Activated T-helper 1 cell treated with anti-CD3 and anti-CD28 coated beads, Interleukin-12 subunit alpha, Interleukin-12 subunit beta, Interleukin-2, Interleukin-4 antibody, amounts not matched to agents 30 ng/mL and 10 ng/mL and 1 ng/mL, durations not matched to agents 14 hours and 24 hours and 36 hours (primary cell): ENCODE measurements at places on chromosomes 7 and 10. TPM values are rescaled to one million over a fixed set of nuclear protein-coding genes. Genes with fewer than 3 reads are reported as not detected.
A peak's percentile ranks its signal among the peaks of the same experiment; 100 is the strongest.

DNA sequence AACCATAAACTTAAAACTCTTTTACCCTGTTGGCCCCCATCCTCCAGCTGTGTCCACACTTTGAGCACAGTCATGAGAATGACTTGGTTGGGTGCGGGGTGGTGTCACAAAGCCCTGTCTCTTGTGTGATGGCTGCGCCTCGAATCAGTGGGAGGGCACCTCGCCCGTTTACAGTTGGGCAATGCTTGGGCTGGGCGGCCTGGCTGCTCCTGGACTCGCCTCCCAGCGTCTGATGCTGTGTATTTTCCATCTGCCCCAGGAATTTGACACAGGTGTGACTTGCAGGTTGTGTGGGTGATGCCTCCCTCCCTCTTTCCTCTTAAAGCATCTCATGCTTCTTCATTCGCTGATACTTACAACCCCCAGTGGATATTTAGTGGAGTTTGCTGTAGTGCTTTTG is 33.7 kb downstream of the CHST12 start:
- H3K27ac ChIP-seq = no peak overlapping the region
- no peaks in the 10 kb centered on the region for H3K4me1 ChIP-seq
- H3K27me3 ChIP-seq = no peaks in the 10 kb centered on the region

DNA sequence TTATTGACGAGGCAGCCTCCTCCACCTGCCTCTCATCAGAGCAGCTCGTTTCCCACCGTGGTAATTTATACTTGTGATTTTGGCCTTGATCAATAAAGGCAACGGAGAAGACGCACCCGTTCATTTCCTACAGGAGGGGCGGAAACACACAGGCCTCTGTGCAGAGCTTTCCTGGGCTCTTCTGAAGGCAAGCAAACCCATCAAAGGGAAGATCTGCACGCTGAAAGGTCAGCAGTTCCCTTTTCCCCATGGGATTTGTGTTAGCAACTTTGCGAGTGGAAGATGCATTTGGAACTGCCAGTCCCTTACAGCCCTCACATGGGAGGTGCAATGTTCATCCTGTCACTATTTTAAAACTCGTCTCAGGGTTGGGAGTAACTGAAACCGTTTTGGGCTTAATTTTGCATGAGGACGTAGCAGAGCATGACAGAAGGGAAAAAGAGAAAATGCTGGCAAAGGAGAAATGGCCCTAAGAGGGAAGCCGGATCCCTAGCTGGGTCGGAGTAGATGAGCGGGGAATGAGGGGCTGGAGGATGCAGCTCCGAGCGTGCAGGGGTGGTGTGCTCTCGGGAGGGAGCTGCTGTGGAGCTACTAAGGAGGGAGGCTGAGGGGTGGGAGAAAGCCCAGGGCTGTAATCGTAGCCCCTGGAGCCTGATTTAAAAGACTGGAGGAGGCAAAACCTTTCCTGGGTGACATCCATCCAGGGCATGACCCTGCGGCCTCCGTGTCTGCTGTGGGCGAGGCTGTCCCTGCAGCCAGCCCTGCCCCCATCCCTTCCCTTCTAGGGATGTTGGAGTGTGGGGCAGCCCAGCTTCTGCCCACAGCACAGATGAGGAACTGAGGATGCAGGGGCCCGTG is 111.1 kb upstream of the FAM20C start:
- peaks cover 3% of the 10 kb centered on the region for H3K27me3 ChIP-seq
- H3K4me3 ChIP-seq = no peak overlapping the region
- no peak overlapping the region for H3K27ac ChIP-seq
- H3K4me1 ChIP-seq = no peaks in the 10 kb centered on the region
- H3K36me3 ChIP-seq = no peaks in the 10 kb centered on the region
- DNase-seq = no peak

DNA sequence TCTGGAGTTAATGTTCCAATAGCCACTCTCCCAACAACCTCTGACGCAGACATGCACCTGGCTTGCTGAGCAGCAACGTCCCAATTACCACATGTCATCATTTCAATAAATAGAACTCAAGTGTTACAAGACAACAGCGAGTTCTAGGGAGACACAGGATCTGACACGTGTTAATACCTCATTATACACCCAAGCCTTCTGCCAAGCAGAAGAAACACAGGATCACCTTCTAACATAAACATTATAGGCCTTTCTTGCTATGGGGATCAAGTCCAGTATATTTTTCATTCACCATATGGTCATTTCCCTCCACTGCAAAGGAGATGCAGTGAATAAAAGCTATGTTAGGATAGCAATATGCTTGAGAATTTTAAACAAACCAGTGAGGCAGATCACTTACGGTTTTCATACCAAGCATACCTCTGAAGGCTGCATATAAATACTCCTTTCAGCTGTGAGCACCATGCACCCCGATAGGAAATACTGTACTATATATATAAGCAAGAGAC is 74.2 kb downstream of the JAZF1 start:
- H3K27me3 ChIP-seq = no peaks in the 10 kb centered on the region
- no peaks in the 10 kb centered on the region for H3K4me1 ChIP-seq
- H3K4me3 ChIP-seq = no peak overlapping the region
- H3K36me3 ChIP-seq = no peaks in the 10 kb centered on the region
- H3K27ac ChIP-seq = no peak overlapping the region

DNA sequence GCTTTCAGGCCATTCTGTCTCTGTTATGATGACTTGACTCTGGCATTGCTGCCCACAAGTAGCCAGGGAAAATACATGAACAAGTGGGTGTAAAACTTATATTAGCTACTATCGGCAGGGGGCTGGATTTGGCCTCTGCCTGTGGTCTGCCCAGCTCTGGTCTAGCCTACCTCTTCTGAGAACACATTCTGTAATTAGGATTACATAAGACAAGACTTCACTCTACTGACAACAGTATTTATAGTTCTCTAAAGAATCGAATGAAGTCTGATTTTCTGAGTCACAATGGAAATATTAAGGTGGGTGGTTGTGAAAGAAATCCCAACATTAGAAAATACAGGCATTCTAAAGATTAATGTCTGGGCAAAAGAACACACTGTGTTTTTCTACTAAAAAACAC is 55.5 kb downstream of the DLD start:
- no peaks in the 10 kb centered on the region for H3K36me3 ChIP-seq
- H3K4me3 ChIP-seq = no peak overlapping the region
- DNase-seq = no peak
- H3K27me3 ChIP-seq = no peaks in the 10 kb centered on the region

- peaks cover 13% of the 10 kb centered on the region for H3K36me3 ChIP-seq
- H3K27me3 ChIP-seq = peaks cover 6% of the 10 kb centered on the region
- peak overlapping the region; percentile 99 for H3K27ac ChIP-seq
Measured at GRCh38 chr10:104122225-104123107, 495 bp downstream of the SFR1 start.

DNA sequence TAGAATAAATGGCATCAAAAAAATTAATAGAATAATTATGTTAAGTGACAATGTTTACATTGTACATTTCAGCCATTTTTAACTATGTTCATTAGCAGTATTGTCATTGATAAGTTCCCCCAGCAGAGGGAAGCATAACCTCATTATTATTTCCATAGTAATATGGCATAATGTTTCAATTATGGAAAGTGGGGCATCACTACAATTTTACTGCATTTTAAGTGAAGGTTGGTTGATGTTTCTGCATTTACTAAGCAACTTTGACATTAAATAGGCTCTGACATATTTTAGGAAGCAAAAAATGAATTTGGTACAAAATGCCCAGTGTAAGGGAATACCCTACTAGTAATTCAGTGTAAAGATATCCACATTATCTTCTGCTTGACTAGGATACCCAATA is 218.3 kb downstream of the SEMA3A start:
- H3K27me3 ChIP-seq = peaks cover 2% of the 10 kb centered on the region
- no peak overlapping the region for H3K4me3 ChIP-seq
- DNase-seq = no peak
- no peaks in the 10 kb centered on the region for H3K36me3 ChIP-seq
- no peaks in the 10 kb centered on the region for H3K4me1 ChIP-seq

- no peak for DNase-seq
- H3K36me3 ChIP-seq = no peaks in the 10 kb centered on the region
- H3K4me1 ChIP-seq = peaks cover 5% of the 10 kb centered on the region
Measured at GRCh38 chr7:30116771-30117170, 18.0 kb upstream of the MTURN start.

- H3K4me3 ChIP-seq = no peak overlapping the region
- H3K36me3 ChIP-seq = no peaks in the 10 kb centered on the region
- H3K4me1 ChIP-seq = no peaks in the 10 kb centered on the region
- peaks cover 7% of the 10 kb centered on the region for H3K27me3 ChIP-seq
- DNase-seq = no peak
- no peak overlapping the region for H3K27ac ChIP-seq
Measured at GRCh38 chr10:11387044-11387443, 224.4 kb downstream of the USP6NL start.

DNA sequence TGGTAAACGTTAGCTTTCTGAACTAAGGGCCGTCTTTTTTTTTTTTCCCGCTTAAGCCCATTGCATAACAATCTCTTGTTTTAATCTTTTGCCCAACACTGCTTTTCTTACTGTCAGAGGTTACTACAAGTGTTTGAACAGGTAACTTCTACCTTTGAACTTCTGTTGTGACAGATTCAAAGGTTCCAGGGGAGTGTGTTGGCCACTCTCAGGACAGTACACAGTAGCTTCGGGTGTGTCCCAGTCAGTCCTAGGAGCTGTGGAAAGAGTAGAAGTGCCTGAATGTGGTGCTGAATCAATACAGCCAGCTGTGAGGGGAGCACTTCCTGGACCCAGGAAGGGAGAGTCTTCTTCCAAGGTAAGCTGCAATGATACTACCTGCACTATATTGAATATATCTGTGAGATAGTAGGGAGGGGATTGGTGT is at the start of gene ACSL5:
Gene ACSL5, plus strand, starts transcription at position 205 of the 427 bp plus-strand sequence. CDS start 20,831 bp downstream, outside the sequence.
- H3K36me3 ChIP-seq = peaks cover 6% of the 10 kb centered on the region
- peaks cover 40% of the 10 kb centered on the region for H3K4me1 ChIP-seq
- no peaks in the 10 kb centered on the region for H3K27me3 ChIP-seq

DNA sequence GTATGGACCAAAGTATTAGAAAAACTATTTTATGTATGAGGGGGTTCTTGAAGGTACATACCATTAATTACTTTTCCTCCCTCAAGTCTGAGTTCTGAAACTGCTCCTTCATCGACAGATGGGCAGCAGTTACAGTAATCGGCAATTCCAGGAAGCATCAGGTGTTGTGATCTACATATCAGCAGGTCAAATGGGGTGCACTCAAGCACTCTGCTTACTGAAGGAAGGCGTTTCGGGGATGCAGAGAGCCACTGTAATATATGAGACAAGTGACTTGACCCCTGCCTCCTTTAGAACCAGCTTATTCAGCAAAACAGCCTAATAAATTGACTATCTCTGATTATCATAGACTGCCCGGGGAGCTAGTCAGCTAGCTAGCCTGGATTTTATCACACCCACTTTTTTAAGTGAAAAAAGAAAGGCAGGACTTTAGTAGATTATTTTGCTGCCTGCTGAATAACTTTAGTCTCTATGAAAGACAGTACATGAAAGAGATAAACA is 4.2 kb downstream of the SMNDC1 start:
- DNase-seq = no peak
- peaks cover 49% of the 10 kb centered on the region for H3K36me3 ChIP-seq
- H3K4me1 ChIP-seq = peaks cover 62% of the 10 kb centered on the region
- no peaks in the 10 kb centered on the region for H3K27me3 ChIP-seq
- H3K27ac ChIP-seq = no peak overlapping the region
- H3K4me3 ChIP-seq = peak overlapping the region; percentile 2

GRCh38 chr10:124253006-124253405 is 159.6 kb upstream of the CHST15 start:
- no peak for DNase-seq
- peaks cover 2% of the 10 kb centered on the region for H3K27me3 ChIP-seq
- H3K4me3 ChIP-seq = no peak overlapping the region
- no peaks in the 10 kb centered on the region for H3K36me3 ChIP-seq
- H3K27ac ChIP-seq = no peak overlapping the region

GRCh38 chr7:141920281-141920680 is 4.1 kb downstream of the OR9A4 start:
- H3K36me3 ChIP-seq = no peaks in the 10 kb centered on the region
- H3K4me1 ChIP-seq = no peaks in the 10 kb centered on the region
- no peak overlapping the region for H3K27ac ChIP-seq
- DNase-seq = no peak
- H3K27me3 ChIP-seq = no peaks in the 10 kb centered on the region
- no peak overlapping the region for H3K4me3 ChIP-seq

- H3K36me3 ChIP-seq = no peaks in the 10 kb centered on the region
- peaks cover 9% of the 10 kb centered on the region for H3K4me1 ChIP-seq
- peaks cover 2% of the 10 kb centered on the region for H3K27me3 ChIP-seq
- H3K4me3 ChIP-seq = no peak overlapping the region
- H3K27ac ChIP-seq = no peak overlapping the region
Measured at GRCh38 chr7:1090686-1091643, 3.1 kb downstream of the GPER1 start.

DNA sequence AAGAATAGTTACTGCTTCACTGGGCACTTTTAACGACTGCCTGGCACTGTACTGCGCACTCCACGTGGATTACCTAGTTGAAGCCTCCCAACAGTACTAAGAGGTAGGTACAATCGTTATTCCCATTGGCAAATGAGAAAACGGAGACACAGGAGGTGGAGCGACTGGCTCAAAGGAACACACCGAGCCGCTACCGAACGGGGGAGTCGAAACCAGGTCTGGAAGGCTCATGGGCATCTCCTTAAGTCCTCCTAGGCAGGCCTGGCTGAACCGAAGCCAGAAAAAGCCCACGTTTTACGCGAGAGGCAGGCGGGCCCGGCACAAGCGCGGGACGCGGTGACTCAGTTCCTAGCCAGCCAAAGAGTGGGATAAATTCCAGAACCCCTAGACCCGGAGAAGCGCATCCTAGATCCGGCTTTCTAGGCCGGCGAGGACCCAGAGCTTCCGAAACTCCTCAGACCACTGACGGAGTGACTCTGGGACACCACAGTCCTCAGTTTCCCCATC is 472 bp downstream of the PDAP1 start:
- H3K27me3 ChIP-seq = no peaks in the 10 kb centered on the region
- peaks cover 43% of the 10 kb centered on the region for H3K4me1 ChIP-seq
- H3K36me3 ChIP-seq = peaks cover 40% of the 10 kb centered on the region
- peak overlapping the region; percentile 98 for H3K4me3 ChIP-seq
- peak overlapping the region; percentile 98 for H3K27ac ChIP-seq

The GIMAP5 gene
- 53.8 and 59.7 TPM in 2 replicates for total RNA-seq

The COL17A1 gene
- not detected in 2 replicates for total RNA-seq

The CTAGE6 gene
- 0.93 TPM in 1 of 2 replicates, not detected in the other for total RNA-seq
